ENCODE measurements at places on chromosomes 6 and 20.

- DNase-seq: no peak
Measured at GRCh38 chr6:166408936-166409755, 26.4 kb upstream of the MPC1 start.

DNA sequence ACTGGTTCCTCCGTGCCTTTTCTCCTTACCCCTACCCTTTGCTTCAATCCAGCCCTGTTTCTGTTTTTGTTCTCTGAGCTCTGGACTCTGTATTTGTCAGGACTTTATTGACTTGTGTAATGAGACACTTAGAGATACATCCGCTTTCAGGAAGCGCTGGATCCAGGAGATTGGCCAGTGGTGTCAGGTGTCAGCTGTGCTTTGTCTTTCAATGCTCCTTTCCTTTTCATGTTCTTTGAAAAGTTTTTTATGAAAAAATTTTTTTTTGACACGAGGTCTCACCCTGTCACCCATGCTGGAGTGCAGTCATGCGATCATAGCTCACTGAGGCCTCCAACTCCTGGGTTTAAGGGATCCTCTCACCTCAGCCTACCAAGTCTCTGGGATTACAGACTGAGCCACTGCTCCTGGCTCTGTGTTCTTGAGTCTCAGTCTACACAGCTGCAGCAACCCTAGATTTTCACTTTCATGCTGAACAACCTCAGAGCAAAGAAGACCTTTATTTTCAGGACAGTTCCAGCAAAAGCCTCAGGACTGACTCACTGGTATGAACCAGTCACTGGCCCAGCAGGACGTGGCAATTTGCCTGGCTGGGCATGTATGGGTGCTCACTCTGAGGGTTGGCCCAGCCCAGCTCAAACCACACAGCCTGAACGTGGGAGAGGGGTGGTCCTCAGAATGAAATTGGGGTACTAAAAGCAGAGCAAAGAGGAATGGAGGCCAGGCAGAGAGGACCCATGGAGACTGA lies 108.5 kb downstream of the DHX35 start:
- no peak for DNase-seq

DNA sequence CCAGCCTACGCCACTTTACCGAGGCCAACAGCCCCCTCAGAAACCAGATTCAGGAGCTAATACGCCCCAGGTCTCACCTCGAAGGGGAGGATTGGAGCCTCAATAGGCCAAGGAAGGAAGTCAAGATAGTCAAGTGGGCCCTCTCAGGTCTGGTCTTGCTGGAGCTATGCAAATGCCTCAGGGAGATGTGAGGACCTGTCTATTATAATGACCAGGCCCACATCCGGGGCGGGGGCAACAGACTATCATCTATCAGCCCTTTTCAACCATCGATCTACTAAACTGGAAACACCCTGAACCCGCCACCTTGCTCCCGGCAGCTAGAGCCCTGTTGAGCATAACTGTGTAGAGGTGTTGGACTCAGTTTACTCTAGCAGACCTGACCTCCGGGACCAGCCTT lies 12.7 kb upstream of the GSTA3 start:
- DNase-seq: no peak

GRCh38 chr6:87832025-87832825 lies 130.2 kb upstream of the AKIRIN2 start:
- no peak for DNase-seq

GRCh38 chr6:56715741-56716140 lies 73.1 kb upstream of the DST start:
- DNase-seq: no peak

- no peak for DNase-seq
Measured at GRCh38 chr6:17393892-17394631, 667 bp downstream of the CAP2 start.

DNA sequence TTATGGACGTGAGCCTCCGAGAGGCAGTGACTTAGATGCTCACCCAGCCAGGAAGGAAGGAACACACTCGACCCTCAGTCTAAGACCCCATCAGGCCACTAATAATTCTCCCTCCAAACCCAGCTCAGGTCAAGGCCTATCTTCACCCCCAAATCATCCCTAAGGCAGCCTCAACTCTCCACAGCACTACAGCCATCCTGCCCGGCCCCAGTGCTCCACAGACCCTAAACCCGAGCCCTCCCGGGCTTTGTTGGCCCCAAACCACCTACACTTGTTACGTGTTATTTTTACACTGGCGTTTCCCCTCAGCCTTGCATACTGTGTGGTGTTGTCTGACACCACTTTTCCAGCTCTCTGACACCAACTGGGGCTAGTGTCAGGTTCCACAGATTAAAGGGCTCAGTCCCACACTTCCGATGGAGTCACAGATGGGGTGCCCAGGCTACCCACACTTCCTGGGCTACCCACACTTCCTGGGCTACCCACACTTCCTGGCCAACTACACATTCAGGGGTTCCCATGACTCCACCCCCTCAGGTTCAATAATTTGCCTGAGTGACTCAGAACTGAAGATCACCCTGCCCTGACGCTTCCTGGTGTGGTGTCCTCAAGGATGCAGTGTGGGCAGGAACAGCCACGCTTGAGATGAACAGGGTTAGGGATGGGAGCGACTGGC lies 25.3 kb downstream of the RBCK1 start:
- DNase-seq: peak; percentile 88

DNA sequence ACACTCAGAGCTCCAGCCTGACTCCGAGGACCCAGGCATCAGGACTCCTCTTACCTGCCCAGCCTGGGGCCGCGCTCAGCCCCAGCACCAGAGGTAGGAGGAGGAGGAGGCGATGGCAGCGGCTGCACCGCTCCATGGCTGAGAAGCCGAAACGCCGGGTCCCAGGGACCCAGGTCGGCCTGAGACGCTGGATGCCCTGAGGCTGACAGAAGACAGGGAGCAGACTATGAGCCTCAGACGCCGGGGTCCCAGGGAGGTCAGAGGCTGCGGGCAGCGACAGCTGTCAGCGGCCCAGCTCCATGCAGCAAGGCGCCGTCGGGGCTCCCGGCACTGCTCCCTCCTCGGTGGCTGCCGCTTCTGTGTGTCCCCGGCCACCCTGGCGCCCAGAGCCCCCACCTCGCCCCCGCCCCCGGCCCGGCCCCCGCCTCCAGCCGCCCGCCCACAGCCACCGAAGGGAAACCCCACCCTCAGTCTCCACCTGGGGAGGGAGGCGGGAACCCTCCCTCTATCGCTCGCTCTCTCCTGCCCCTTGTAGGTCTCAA lies at the start of gene COL11A2:
TSS of gene COL11A2 (minus strand) at position 363 of the 542 bp plus-strand sequence. CDS start at position 136, 227 bp downstream.
- peak; percentile 29 for DNase-seq

DNA sequence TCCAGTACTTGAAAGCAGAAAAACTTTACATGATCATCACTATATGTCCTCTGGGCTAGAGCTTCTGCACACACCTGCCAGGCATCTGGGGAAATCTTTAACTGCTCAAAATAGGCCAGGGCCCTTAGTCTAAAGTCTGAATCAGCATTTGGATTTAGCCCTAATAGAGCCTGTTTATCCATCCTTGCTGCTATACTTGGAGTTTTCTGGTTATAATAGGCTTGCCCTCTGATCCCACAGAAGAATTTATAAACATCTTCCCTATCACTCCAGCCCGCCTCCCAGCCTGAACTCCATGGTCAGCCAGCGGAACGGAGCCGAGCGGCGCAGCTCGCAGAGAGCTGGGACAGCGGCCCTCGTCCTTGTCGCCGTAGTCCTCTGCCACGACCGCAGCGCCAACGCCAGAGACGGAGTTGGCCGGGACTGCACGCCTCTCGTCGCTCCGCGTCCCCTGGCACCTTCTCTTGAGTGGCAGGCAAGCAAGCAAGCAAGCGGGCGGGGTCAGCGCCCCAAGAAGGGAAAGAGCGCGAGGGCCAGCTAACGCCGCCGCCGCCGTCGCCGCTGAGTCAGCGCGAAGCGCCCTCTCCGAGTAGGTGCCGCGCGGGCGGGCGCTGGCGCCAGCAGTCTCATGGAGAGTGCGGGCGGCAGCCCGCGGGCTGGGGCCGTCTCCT lies 25.4 kb upstream of the ASIP start:
- DNase-seq: peak; percentile 48

- DNase-seq: no peak
Measured at GRCh38 chr6:52647199-52647598, 23.7 kb upstream of the TMEM14A start.

- no peak for DNase-seq
Measured at GRCh38 chr6:139343052-139343750, 31.2 kb downstream of the CITED2 start.

- DNase-seq: no peak
Measured at GRCh38 chr6:145587334-145587733, 148.0 kb downstream of the EPM2A start.

DNA sequence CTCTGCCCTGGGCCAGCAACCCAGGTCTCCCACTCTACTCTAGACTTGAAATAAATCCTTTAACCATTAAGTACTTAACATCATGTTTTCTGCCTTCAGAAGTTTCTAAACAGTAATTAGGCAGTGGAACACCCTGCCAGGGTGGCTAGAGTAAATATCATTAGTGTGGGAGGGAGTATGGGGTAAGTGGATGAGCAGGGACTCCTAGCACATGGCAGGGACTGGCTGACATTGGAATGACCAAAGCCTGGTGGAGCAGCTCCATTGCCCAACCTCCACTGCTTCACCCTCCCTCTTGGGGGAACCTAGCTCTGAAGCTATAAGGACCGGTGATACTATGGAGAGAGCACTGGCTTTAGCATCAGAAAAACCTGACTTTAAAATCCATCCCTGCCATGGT lies 167.1 kb downstream of the MAFB start:
- no peak for DNase-seq

DNA sequence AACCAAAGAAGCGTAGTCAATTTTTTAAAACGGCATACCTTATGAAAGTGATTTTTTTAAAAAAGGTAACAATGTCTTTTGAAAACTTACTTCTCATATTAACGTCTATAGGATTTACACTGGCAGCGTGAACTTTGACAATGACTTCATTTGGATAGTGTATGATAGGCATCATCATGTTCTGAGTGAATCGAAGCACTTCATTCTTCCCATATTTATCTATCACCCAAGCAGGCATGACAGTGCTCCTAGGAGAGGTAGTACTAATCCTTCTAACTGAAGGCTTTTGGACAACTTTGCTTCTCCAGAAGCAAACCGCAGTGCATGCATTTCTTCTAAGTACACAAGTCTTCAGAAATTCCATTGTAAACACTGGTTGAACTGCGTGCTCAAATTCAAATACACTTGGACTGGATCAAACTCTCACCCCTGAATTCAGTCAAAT lies 618 bp downstream of the RTN4IP1 start:
- DNase-seq: no peak

DNA sequence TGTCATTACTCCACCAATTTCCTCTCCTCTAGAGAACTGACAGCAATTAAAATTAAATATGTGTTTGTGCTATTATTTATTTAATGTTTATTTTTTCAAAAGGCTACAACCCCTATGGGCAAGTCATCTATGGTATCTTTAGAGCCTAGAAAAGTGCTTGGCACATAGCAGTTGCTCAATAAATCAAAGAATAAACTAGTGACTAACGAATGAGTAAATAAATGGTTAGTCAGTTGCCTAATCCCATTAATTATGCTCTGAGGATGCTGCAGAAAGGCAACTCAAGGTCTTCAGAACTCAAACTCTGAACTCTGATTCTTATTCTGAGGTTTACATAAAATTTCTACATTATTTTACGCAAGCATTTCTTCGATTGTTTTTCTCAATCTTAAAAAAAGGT lies 193.0 kb upstream of the TSHZ2 start:
- DNase-seq: no peak

DNA sequence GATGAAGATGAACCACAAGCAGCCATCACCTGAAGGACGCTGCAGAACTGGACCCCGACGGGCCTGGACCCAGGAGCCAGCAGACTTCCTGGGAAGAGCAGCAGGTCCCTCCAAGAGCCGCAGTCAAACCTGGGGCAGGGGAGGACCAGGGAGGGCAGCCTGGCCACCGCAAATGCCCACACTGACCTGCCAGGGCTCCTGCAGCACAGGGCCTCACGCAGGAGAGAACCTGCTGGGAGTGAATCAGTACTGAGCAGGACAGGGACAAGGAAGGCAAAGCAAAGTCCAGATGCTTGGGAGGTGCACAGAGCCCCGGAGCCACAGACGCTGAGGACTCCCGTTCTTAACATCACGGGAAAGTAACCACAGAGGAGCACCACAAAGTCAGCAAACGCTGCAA lies 75.2 kb downstream of the TAF4 start:
- DNase-seq: no peak

GRCh38 chr20:20425823-20426654 lies 58.1 kb downstream of the INSM1 start:
- DNase-seq: no peak

- DNase-seq: no peak
Measured at GRCh38 chr6:167507376-167507945, 182.6 kb downstream of the TTLL2 start.

- peak; percentile 63 for DNase-seq
Measured at GRCh38 chr20:1301031-1301529, 27.9 kb downstream of the SDCBP2 start.

DNA sequence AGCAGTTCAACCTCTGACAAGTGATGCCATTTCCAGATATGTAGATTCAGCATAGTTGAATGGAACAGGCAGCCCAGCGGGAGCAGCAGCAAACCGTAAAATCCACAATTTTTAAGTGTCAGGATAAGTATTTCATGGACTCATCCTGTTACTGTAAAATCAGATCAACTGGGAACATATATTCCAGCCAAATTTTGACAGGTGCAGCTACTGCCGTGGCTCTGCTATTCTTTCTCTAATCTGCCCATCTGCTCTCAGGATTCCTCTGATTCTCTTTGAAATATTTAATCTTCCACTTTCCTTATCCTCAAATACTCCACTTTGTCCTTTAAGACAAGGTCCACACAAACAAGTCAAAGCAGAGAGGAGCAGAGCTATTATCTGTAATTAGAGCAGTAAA lies 245.4 kb upstream of the ASCC3 start:
- DNase-seq: no peak

DNA sequence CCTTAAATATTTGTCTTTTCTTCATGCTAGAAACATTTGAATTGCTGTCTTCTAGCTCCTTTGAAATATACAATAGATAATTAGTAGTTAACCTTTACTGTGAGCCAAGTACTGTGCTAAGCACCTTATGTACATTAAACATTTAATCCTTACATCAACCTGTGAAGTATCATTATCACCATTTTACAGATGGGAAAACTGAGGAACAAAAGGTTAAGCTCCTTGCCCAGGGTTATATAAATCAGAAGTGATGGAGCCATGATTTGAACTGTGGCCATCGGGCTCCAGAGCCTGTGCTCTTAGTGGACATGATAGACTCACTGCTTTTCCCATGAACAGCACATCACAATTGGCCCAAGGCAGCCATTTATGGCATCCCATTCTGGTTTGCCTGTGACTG lies 140.9 kb downstream of the UNC5CL start:
- no peak for DNase-seq

GRCh38 chr6:56682635-56683034 lies 39.9 kb upstream of the DST start:
- DNase-seq: no peak

Data from stimulated activated CD4-positive, alpha-beta T cell treated with anti-CD3 and anti-CD28 coated beads, Interleukin-4, amount 100 ng/mL, for 4 hours (primary cell).